ENCODE measurements at places on chromosomes 4 and X. TPM values are rescaled to one million over a fixed set of nuclear protein-coding genes. Genes with fewer than 3 reads are reported as not detected.

The MGST2 gene
- 194 TPM for total RNA-seq

The CXCL11 gene
- total RNA-seq, result not detected

The CPLX1 gene
- total RNA-seq, result 3.3 TPM

The PAGE2 gene
- not detected for total RNA-seq

- DNase-seq, result no peak
These were observed 24.1 kb upstream of the SOD3 start for GRCh38 chr4:24771241-24771640.

DNA sequence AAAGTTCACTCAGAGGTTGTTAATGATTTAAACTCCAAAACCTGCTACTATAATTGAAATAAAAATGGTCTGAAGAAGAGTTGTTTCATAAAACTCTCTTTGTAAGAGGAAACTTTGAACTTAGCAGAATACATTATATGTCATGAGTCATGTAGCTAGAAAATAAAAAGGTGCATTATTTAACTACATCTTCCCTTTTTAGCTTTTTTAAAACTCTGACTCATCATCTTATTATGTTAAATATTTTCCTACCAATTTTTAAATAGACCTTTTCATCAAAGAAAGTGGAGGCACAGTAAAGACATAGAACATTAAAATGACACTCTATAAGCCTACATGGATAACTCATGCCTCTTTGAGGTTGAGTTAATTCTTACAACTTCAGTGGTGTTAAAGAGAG is 1.2 kb upstream of the ZNF827 start:
- DNase-seq, result no peak

DNA sequence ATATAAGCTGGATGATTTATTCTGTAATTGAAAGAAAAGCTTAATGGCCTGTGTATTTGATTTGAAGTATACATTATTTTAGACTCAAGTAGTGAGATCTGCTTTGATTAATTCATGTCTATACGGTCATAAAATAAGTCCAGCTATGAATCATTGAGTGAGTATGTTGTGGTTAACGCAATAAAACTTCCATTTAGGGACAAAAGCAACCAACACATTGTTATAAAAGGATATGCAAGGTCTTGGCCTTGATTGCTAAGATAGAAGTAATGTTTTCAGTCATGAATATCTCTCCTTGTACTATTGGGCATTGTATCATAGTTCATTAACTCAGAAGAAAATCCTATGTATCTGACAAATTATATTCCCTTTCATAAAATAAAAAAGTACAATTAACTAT is 162.1 kb downstream of the EPHA5 start:
- DNase-seq, result no peak

DNA sequence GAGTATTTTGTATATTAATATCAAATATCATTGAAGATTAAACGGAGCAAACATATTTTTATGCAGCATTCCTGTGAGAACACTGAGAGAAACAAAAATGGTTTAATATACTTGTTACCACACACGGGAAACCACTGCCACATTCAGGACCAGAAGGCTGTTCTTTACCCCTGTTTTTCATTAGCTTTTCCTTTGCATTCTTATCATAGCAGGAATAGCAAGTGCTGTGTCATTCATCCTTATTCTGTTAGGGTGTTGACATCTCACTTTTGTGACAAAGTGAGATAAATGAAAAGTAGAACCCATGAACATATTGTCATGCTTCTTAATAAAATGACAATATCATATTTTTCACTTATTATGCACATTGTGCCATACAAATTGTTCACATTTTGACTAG is 212.4 kb upstream of the NDST4 start:
- DNase-seq, result no peak

DNA sequence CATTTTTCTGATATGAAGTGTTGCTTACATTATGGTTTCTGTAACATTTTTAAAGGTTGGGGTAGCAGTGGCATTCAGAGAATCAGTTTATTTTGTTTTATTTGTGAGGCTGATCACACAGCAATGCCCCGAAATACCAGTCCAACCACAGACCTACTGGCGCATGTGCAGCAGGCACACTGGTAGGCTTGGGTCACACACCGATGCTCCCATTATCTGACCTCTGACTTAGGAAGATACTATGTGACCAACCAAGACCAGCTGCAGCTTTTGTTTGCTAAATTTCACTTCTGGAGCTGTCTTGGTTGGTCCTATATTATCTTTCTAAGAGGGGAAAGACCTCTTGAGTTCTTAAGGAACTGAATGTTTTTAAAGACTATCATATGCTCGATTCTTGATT is 18.7 kb downstream of the PGM2 start:
- no peak for DNase-seq

GRCh38 chr4:77600521-77601451 is 4.8 kb upstream of the CXCL13 start:
- DNase-seq, result peak; percentile 21

DNA sequence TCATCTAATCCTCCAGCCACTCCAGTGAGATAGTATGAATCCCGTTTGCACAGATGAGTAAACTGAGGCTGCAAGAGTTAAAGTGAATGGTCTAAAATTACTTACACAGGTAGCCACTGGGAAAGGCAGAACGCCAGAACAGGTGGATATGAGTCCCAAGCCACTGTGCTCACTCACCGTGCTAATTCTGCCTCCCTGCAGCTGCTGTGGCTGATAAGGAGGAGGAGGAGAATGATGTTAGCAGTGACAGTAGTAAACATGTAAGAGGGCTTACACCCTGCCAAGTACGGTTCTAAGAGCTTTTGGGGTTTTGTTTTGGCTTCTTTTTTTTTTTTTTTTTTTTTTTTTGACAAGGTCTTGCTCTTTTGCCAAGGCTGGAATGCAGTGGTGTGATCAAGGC is 90.5 kb upstream of the PRPS2 start:
- no peak for DNase-seq

DNA sequence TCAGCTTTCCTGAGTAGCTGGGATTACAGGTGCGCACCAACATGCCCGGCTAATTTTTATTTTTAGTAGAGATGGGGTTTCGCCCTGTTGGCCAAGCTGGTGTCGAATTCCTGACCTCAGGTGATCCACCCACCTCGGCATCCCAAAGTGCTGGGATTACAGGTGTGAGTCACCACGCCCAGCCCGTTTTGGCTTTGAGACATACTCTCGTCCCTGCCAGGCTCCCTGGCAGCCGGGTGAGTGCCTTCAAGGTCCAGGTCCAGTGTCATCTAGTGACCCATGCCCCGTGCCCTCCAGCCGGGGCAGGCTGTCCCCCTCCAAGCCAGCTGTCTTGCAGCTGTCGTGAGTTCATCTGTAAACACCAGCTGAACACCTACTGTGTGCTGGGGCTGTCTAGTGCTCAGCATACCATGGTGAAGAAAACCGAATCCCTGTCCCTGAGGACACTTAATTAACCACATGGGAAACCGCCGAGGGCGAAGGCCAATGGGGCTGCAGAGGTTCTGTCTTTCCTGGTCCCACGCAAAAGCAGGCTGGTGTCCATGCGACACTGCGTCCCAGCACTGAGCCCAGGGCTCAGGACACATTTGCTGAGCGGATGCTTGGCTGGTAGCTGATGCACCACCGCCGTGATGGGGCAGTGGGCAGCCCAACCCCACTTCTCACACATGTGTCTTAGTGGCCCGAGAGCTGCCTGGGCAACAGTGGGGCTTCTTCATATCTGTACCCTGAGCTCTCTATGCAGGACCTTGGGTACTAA is 21.9 kb downstream of the NSG1 start:
- no peak for DNase-seq

DNA sequence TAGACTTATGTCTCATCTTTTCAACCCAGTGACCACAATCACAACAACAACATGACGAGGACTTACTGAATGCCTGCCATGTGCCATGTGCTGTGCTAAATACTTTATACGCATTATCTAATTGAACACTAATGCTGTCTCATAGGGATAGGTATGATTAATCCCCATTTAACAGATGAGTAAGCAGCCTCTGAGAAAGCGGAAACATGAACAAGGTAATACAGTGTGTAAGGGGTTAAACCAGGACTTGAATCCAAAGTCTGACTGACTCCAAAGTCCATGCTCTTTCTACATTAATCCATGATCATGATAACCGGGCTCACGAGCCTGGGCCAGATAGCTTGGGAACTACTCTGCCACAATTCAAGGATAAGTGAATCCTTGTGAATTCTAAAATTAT is 105.3 kb upstream of the MBNL3 start:
- no peak for DNase-seq

GRCh38 chr4:6990661-6991060 is 52.5 kb upstream of the TADA2B start:
- DNase-seq, result no peak

DNA sequence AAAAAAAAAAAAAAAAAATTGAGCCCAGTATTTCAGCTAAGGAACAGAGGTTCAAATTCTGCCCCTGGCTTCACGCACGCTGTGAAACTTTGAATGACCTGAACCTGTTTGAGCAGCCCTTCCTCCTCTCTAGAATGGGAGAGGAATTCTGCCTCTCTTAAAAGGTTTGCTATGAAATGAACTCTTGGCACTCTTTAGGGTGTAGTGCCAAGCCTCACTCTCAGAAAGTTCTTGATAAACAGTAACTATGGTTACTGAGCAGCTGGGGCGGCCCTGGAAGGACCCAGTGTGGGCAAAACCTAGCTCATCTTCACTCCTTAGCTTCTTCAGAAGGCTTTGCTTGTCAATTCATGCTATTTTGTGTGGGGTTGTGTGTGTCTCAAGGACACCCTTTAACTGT is 73.7 kb downstream of the GEMIN8 start:
- DNase-seq, result no peak

GRCh38 chrX:80216086-80216485 is 201.5 kb downstream of the TBX22 start:
- no peak for DNase-seq

GRCh38 chr4:135418353-135418752 is 1216.8 kb upstream of the PABPC4L start:
- DNase-seq, result no peak

- no peak for DNase-seq
These were observed 15.3 kb upstream of the ENPP6 start for GRCh38 chr4:184232975-184233374.

GRCh38 chr4:177118596-177118995 is 191.1 kb upstream of the NEIL3 start:
- DNase-seq, result peak; percentile 55

- peak; percentile 71 for DNase-seq
These were observed 82.5 kb downstream of the GPAT3 start for GRCh38 chr4:83618431-83618830.

GRCh38 chr4:129085472-129085871 is 7.9 kb downstream of the SCLT1 start:
- DNase-seq, result no peak

- peak; percentile 70 for DNase-seq
These were observed 28.1 kb downstream of the BEX3 start for GRCh38 chrX:103404231-103405008.

DNA sequence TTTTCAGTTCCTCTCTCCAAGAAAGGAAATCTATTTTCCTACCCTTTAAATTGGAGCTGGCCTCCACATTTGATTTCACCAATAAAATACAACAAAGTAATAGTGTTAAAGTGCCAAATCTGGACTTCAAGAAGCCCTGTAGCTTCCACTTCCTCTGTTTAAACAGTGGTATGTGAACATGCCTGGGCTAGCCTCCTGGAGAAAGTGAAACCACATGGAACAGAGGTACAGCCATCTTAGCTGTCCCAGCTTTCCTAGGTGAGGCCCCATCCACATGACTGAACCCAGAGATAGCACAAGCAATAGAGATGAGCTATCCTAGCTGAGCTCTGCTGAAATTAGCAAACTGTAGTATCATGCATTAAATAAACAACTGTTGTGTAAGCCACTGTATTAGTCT is 131.8 kb upstream of the VCX start:
- no peak for DNase-seq

DNA sequence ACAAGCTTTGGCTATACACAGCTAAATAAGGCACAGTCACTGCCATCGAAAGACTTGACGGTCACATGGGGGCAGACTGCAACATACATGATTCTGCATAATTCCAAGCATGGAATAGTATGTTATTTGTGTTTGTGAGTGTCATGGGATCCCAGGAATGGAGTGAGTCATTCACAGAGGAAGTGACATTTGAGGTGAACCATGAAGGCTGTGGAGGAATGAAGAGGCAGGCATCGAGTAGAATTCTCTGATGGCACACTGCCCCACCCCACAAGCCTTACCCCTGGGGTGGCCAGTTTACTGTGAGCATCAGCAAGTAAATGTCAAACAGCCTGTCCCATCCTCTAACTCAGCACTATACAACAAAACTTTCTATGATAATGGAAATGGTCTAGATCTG is 619.7 kb downstream of the MID1IP1 start:
- no peak for DNase-seq
